ENCODE measurements at places on chromosomes 2 and 18.
A peak's percentile ranks its signal among the peaks of the same experiment; 100 is the strongest.

GRCh38 chr2:128217671-128218070 lies 101.0 kb downstream of the HS6ST1 start:
- DNase-seq, result no peak

- no peak for DNase-seq
Observed at GRCh38 chr18:41845563-41845962, 109.5 kb upstream of the PIK3C3 start.

DNA sequence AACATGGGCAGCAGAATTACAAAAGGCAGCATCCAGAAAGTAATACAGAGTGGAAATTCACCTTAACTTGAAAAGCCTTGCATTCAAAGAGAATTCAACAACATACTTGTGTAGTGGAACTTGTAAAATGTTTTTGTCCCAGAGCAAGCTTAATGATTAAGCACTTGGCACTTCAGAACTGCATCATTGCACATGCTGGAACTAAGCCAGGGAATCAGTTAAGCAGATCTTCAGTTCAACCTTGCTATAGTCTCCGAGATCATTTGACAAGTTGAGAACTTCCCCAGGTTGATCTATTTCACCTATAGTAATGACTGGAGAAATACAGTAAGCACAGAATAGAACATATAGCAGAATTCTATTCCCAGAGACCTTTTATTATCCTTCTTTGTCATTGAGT lies 1337.2 kb upstream of the NXPH2 start:
- DNase-seq, result no peak

GRCh38 chr2:19169134-19169768 lies 189.2 kb downstream of the OSR1 start:
- DNase-seq, result no peak

DNA sequence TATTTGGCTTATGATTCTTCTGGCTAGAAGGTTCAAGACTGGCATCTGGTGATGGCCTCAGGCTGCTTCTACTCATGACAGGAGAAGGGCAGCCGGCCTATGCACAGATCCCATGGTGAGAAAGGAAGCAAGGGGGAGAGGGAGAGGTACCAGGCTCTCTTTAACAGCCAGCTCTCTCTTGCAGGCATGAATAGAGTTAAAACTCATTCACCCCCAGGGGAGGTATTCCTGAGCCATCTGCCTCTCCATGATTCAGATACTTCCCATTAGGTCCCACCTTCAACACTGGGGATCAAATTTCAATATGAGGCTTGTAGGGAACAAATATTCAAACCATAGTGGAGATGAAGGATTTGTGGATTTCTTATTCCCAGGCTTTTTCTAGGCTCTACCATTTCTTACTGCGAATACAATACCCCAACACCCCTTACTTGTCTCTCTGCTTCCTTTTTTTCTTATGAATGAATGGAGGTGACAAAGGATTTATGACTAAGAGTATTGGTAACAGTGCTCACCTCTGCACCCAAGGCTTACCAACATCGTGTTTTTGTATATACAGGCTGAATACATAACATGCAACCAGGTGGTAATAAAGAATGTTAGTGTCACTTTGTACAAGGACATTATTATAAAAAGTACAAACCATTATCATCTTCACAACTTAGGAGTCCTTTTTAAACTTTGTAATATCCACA lies 454.6 kb upstream of the TRIB2 start:
- DNase-seq, result no peak

- no peak for DNase-seq
Observed at GRCh38 chr2:207107131-207107530, 58.6 kb downstream of the KLF7 start.

- DNase-seq, result no peak
Observed at GRCh38 chr2:190805126-190805525, 75.5 kb upstream of the GLS start.

- no peak for DNase-seq
Observed at GRCh38 chr18:64803471-64803870, 654.6 kb upstream of the LINC00305 start.

GRCh38 chr2:241608881-241609280 lies 28.1 kb downstream of the THAP4 start:
- DNase-seq, result no peak

- DNase-seq, result no peak
Observed at GRCh38 chr2:234852941-234853340, 98.9 kb upstream of the SH3BP4 start.

DNA sequence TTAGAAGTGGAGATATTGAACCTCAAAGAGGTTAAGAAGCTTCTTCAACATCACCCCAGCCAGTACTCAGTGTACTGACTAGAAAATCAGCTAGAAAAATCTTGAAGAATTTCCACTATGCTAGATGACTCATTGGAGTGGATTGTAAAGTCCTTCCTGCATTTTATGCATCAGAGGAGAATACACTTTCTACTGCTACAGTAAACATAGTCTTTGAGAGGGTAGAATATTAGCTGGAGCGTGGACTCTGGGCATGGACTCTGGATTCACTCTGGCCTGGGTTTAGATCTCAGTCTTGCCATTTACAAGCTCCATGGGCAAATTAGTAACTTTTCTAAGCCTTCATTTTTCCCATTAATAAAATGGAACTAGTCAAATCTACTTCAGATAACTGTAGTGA lies 215.9 kb downstream of the IRS1 start:
- DNase-seq, result peak; percentile 89

DNA sequence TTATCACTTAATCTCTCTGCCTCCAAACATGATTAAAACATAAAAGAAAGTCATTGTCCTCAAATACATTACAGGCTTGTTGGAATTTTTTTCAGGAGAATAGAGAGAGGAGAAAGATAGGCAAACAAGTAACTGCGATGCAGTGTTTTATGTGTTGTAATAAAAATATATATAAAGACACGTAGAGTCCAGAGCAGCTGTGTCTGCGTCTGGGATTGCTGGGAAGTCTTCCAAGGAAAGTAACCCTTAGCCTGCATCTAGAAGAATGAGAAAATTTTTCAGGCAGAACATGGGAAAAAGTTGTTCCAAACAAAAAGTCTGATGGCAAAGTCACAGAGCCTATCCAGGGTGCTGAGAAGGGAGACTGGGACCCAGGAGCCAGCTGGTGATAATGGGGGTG lies 91.8 kb upstream of the ST6GAL2 start:
- no peak for DNase-seq

GRCh38 chr2:74232426-74232825 lies 34.0 kb downstream of the MTHFD2 start:
- DNase-seq, result no peak

DNA sequence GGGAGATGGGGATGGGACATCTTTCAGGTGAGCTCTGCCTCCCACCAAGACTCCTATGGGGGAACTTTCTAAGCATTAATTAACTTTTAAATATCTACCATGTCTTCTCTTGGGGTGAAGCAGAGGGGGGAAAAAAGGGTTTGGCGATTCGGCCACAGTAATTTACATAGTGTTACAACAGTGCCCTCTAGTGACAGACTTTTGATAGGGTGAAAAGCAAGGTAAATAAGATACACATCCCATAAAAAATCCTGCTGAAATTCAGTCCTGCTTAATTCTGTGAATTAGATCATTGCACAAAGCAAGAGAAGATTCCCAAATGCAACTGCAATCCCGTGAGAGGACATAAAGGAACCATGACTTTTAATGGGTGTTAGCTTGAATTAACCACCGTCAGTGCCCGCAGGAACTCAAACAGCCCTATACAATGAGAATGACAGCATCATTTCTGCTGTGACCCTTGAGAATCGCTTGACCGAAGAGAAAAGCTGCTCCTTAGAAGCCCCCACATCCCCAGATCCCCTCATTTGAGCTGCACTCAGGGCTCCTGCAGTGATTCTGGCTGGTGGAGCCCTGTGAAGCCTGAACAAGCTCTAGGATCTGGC lies 32.8 kb downstream of the FAM124B start:
- DNase-seq, result no peak

GRCh38 chr18:44325903-44326635 lies 354.6 kb upstream of the SETBP1 start:
- DNase-seq, result peak; percentile 72

- DNase-seq, result no peak
Observed at GRCh38 chr2:150204451-150204850, 283.0 kb downstream of the RND3 start.

DNA sequence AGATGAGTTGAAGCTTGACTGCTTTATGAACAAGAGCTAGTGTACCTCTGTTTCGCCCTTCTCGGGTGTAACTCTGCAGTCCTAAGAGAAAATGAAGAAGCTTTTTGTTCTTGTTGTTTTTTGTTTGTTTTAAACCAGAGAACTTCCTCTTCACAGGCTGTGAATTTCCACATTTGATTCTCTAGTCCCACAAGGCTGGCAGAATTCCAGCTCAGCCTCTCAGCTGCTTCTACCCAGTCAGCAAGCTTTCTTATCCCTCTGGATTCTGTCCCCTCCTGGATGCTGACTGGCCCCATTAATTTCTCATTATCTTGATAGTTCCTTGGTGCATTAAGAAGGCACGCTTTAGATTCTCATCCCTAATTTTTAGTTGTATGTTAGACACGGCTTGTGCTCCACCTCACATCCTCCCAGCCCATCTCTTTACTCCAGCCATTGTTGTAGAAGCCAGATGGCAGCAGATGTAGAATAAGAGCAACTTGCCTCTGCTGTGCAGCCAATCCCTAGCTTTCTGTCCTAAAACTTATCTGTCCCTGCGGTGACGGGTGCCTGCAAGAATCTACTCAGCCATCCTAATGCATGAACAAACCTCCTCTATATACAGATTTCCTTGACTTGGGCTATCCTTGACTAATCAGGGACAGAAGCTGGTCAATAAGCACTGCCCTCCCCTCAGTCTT lies 12.3 kb upstream of the RESP18 start:
- no peak for DNase-seq

GRCh38 chr2:115190459-115190858 lies 748.0 kb downstream of the DPP10 start:
- no peak for DNase-seq

GRCh38 chr2:32977228-32977758 lies 30.5 kb downstream of the LTBP1 start:
- DNase-seq, result no peak

DNA sequence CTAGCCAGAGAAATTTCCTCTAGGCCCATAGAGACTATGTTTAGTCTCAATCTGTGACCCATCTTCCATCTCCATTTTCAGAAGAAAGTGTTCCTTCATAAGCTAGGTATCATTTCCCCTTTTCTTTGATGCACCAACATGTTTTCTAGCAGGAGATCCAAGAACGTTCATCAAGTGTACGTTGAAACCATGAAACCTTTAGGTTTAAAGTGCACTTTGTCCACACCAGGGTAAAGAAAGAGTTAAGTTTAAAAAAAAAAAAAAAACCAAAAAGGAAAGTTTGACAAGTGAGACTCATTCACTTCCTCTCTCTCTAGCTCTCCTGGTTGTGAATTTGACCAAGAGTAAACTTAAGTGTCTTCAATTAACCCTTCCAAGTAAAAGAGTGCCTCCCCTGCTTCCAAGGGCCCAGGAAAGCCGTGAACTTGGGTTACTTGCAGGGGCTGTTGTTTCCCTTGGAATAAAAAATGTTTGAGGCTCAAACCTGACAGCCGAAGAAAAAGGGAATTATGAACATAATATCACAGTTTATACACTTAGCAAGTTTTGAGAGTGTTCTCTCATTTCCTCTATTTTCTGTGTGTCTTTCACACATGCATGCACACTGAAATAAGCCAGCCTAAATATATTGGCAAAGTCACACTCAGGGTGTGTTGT lies 56.7 kb downstream of the LBH start:
- DNase-seq, result no peak

DNA sequence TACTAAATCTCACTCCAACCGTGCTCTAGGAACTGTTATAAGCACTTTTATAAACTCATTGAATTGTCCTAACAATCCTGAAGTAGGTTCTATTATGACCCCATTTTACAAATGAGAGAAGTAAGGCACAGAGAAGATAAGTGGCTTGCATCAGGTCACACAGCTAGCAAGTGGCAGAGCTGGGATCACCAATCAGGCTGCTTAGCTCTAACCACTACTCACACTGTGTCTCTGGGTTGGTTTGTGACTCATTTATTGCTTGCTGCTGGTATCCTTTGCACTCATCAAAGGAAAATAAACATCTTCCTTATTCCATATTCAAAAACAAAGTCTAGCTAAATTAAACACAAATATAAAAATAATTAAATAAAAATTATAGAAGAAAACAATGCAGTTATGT lies 42.5 kb upstream of the IL1R2 start:
- no peak for DNase-seq

- DNase-seq, result no peak
Observed at GRCh38 chr2:192887337-192887736, 692.6 kb upstream of the TMEFF2 start.

- DNase-seq, result peak; percentile 93
Observed at GRCh38 chr2:71498261-71498701, 44.9 kb downstream of the DYSF start.

DNA sequence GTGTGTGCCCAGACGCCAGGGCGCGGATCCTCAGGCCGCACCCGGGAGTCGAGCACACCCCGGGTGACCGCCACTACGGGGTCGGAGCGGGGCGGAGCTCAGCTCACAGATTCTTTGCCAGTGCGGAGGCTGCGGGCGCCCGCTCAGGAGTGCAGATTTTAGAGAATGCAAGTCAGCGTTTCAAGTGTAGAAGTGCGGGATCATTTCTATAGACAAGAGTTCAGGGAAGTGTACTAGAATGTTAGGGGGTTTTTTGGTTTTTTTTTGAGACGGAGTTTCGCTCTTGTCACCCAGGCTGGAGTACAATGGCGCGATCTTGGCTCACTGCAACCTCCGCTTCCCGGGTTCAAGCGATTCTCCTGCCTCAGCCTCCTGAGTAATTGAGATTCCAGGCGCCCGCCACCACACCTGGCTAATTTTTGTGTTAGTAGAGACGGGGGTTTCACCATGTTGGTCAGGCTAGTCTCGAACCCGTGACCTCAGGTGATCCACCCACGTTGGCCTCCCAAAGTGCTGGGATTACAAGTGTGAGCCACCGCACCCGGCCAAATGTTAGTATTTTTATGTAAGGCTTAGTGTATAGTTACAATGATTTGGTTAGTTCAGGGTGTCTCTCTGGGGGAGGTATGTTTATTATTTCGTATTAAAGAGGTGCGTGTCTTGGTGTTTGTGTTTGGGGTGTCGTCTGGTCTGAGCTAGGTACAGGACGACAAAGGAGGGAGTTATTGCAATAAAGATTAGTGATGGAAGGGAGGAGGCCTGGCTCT lies 619 bp upstream of the FAM168B start:
- DNase-seq, result no peak

DNA sequence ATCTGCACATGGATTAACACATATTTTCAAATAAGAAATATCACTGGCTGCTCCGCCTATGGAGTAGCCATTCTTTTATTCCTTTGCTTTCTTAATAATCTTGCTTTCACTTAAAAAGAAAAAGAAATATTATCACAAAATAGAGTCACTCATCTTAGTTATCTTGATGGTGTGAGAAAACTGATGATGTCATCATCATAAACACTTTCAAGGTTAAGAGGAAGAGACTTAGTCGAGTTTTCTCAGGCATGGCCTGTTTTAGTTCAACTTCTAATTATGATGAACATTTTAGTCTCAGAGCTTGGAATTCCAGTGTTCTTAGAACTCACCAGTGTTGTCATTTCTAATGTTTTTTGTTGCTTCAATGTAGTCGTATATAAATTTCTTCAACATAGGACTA lies 506.1 kb downstream of the PTPRM start:
- no peak for DNase-seq

All from SJSA1 (cell line).